Fibroblast of mammary gland (primary cell): ENCODE measurements at places on chromosomes 1 and 21.

- DNase-seq: peak; percentile 6
These were observed 188.2 kb downstream of the ZBTB18 start for GRCh38 chr1:244239261-244239770.

- DNase-seq: no peak
These were observed 53.4 kb downstream of the PTPN14 start for GRCh38 chr1:214498021-214498420.

DNA sequence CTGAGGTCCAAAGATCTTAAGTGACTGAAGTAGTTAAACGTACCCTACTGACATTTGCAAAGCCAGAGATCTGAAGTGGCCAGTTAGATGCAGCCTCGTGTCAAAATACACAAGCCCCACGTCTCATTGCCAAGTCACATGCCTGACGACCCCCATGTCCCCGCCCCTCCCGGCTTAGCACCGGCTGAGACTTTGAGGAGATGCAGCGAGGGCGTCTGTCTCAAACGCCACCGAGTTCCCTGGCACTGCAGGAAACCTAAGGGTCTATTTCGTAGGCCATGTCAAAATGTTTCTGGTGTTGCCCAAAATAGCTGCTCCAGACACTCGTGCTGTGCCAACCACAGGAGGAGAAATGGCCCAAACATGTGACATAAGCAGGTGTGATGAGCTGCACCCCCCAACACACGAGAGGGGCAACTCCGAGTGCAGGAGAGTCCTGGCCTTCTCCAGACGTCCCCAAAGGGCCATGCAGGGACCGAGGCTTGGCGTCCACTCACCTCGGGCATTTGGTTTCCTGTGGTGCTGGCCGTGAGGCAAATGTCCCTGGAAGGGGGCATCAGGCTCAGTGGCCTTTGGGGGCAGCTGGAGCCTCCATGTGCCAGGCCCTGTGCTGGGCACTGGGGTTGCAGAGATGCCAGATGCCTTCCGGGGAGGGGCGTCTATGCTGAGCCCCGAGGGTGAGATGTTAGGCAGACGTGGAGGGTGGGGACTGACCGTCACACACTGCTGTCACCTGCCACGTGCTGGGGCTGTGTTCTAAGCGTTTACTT, 67.0 kb downstream of the MATN1 start:
- no peak for DNase-seq

DNA sequence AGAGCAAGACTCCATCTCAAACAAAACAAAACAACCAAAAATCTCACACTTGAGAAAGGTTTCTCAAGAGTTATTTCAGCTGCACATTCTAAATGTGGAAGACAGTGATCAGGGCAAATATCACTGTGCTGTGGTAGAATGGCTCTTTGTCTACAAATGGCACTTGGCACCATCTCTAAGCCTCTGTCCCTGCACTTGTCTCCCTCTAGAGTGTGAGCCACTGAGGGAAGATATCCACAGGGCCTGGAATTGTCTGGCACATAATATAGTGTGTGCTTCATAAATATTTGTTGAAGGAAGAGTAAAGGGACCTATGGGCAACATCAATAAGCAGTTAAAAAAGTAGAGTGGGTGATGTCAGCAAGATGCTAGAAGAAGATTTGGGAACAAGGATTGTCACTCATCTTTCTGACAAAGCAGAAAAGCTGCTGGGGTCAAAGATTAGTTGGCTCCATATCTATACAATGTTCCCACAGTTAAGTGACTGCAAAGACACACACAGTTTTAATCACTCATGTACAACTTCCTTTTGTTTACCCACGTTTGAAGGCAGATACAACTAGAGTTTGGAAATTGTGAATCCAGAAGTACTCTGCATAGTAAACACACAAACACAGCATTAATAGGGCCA, 19.1 kb downstream of the CD101 start:
- DNase-seq: no peak

DNA sequence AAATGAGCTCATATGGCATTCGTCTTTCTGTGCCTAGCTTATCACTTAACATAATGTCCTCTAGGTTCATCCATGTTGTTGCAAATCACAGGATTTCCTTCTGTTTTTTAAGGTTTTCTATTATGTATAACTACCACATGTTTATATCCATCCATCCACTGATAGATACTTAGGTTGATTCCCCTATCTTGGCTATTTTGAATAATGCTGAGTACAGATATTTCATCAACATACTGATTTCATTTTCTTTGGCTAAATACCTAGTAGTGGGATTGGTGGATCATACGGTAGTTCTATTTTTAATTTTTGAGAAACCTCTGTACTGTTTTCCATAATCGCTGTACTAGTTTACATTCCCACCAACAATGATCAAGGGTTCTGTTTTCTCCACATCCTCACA, 45.0 kb downstream of the GORAB start:
- no peak for DNase-seq

GRCh38 chr1:192488058-192488457, 87.5 kb upstream of the RGS1 start:
- DNase-seq: no peak

DNA sequence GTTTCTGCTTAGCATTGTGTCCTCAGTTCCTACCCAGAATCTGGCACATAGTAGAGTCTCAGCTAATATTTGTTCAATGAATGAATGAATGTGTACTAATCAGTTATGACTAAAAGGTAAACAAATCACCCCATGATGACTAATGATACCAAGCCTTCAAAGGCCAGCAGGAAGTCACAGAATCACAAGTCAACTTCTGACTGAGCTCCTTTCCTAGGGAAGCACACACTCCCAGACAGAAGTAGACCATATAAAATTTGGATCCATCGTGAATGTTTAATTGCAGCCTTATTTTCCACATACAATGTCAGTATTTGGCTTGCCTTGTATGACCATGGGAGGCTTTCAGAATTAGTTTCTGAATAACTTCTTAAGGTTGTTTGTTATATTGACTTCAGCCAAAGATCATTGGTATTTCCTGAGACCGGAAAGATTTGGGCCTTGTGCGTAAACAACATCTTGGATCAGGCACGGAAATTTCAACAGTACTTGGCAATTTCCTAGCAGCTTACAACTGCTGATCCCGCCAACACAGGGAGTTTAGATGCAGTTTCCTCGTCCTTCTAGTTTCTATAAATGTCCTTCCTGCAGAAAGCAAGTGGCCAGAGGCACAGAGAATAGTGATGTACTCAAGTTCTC, 185.9 kb upstream of the ATP1B1 start:
- DNase-seq: peak; percentile 52

DNA sequence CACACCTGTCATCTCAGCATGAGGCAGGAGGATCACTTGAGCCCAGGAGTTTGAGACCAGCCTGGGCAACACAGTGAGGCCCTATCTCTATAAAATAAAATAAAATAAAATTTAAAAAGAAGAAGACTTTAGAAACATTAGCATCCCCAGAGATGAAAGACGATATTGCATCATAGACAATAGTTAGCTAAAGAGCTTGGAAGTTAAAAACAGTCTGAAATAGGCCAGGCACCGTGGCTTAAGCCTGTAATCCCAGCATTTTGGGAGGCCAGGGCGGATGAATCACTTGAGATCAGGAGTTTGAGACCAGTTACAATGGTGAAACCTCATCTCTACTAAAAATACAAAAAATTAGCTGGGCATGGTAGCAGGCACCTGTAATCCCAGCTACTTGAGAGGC, 59.3 kb downstream of the RIMS3 start:
- no peak for DNase-seq
